SJSA1 (cell line): ENCODE measurements at places on chromosomes 7 and 10. TPM values are rescaled to one million over a fixed set of nuclear protein-coding genes. Genes with fewer than 3 reads are reported as not detected.

The HTR7 gene
- 0.88 and 1.8 TPM in 2 replicates for total RNA-seq

- DNase-seq, result no peak
Observed at GRCh38 chr7:44103923-44104859, at the start of gene AEBP1. Gene AEBP1 (plus strand): TSS chr7:44104345. CDS start chr7:44104666, 321 bp downstream.

The SAP25 gene
- total RNA-seq, result 0.60 TPM in 1 of 2 replicates, not detected in the other

DNA sequence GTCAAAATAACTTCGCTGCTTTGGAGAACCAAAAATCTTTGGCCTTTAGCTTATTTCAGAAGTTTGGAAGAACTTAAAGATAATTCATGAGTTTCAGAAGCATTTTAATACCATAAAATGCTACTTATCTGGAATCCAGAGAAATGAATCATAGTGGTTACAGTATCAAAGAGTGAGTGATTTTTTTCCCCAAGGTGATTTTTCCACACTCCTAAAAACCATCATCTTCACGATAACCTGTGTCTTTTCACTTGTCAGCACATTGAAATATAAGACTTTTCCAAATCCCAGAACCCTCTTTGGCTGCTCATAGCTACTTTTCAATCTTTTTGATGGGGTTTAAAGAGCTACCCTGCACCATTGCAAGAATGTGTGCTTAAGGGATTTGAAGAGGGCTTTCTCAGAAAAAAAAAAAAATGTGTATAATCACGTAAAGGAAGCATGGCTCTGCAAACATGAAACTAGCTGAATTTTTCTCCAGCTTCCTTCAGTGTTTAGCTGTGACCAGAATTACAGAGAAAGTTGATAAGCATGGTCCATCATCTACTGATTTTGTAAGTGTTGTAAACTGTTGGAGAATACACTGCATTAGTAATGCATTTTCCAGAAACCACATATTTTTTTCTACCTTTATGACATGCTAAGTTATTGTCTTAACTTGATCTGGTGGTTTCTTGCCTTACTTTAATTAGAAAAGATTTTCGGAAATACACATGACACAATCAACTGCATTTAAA lies 134.9 kb downstream of the BICC1 start:
- DNase-seq, result no peak

DNA sequence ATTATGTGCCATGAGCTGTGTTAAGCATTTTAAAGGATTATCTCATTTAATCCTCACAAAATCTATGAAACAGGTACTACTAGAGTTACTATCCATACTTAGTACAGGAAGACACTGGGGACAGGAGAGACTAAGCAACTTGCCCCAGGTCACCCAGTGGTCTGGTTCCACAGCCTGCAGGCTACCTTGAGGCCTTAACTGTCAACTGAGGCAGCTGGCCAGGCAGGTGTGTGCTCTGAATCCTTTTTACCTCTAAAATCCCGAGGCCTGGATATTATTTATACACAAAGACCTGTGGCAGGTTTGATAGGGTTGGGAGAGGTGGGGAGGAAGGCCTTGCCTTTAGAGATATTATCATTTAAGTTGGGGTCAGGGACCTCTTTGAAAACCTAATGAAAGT lies 3.1 kb downstream of the ZNF777 start:
- no peak for DNase-seq
